ENCODE measurements at places on chromosomes 3 and 15.

- DNase-seq: no peak
Measured at GRCh38 chr3:124504332-124505059, 225.8 kb upstream of the UMPS start.

DNA sequence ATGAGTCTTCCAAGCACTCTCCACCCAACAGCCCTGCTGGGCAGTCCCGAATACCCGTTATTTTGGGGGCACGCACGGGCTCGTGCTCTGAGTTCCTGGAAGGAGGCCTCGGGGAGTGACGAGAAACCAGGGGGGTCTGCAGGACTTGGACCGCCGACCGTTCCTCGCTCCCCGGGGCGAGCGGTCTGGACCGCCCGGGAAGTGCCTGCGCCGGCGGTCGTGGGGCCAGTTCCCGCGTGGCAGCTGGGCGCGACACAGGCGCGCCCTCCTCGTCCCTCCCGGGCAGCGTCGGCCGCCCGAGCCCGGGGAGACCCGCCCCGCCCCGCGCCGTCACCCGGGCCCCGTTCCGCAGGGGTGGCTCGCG is 387 bp downstream of the GNB4 start:
- DNase-seq: no peak

GRCh38 chr3:149957361-149958125 is 13.2 kb downstream of the PFN2 start:
- no peak for DNase-seq

DNA sequence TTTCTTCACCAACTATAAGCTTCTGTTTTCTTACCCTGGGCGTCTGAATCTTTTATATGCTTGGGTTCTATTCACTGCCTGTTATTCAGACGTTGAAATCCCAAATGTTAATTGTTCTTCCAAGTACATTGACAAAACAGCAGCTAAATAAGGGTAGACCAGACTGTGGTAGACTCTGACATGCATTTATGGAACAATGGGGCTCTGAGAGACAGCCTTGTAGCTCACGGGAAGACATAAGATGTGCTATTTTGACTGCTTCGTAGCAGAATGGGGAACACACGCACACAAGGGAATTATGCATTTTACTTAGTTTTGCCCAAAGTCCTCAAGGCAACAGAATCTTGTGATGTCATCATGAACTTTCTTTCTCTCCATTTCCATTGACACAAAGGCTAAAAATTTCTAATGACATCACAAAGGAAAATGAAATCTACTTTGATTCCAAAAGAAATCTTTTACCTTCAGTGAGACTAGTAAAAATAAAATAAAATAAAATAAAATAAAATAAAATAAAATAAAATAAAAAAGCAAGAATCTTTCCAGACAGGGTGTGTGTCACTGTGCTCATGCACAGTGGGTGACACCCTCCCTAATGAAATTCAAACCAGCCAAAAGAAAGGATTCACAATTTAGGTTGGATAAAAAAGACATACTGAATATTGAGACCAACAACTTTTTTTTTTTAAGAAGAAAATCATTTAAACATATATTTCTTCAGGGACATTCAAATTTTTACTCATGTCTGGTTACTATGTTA is 346.6 kb downstream of the ZBTB20 start:
- no peak for DNase-seq

GRCh38 chr15:28112962-28113361 is 13.8 kb upstream of the OCA2 start:
- DNase-seq: no peak

DNA sequence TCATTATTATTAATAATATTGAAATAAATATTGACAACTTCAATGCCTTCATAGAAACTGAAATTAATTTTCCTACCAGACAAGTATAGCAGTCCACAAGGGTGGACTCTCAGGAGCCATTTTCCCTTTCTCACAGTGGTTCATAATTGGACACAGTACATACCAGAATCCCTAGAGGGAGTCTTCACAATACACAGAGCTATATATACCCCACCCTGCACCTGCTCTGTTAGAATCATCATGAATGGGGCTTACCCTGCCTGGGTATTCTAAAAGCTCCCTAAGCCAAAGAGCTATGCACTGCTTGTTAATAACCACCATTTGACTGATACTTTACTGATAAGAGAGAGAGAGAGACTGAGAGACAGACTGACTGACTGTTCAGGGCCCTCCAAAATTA is 134.9 kb downstream of the FEZF2 start:
- no peak for DNase-seq

GRCh38 chr3:197718891-197719290 is 17.8 kb downstream of the RUBCN start:
- no peak for DNase-seq

DNA sequence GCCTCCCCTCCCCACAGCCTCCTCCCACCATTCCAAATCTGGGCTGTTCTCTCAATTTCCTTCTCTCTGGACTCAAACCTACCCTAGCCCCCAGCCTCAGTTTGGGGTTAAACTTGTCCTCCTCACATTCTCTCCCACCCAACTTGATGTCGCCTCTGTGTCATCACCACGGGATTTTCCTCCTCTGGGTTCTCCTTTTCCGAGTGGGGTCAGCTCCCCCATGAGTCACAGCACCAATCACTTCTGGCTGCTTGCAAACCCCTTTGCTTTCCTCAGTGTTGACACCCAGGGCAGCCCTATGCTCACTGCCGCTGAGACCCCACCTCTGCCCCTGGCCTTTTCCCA is 451 bp downstream of the CCR5AS start:
- DNase-seq: no peak

DNA sequence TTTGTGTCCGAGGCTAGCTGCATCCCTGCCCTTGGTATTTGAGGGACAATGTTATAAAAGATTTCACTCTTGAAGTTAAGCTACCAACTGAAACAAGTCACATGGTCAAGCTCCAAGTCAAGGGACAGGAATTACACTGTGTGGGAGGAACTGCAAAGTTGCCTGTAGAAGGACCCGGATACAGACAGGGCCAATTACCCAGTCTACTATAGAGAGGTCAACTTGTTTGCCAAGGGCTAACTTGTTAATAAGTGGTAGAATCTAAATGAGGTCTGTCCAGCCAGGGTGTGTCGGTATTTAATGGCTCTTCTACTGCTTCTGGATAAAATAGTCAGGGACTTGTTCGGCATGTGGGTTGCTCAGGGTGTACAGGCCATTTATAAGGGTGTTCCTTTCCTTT is 55.7 kb downstream of the PTPRG start:
- DNase-seq: no peak

DNA sequence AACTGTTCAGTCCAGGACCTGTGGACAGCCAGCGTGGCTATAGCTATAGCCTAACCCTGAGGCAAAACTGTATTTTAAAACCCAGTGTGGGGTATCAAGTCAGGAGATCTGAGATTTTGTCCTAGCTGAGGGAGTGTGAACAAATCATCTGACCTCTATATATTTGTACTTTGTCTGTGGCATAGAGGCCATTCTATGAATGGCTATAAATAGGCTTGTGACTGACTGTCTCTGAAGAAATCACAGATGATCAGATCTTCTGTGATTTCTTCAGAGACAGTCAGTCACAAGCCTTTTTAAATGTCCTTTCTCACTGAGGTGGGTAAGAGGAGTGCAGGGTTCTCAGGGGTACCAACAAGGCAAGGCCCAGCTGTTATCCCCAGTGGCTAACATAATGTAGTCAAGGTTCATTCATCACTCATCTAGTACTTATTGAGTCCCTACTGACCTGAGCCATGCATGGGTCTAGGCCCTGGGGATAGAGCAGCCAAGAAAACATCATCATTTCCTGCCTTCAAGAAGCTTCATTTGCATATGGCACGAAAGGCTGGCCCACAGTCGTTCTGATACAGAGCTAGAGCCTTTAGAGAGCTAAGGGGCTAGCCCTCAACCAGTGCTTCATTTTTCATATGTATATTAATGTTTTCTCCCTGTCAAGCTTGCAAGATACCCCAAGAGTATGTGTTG is 53.3 kb downstream of the TIPARP start:
- no peak for DNase-seq

DNA sequence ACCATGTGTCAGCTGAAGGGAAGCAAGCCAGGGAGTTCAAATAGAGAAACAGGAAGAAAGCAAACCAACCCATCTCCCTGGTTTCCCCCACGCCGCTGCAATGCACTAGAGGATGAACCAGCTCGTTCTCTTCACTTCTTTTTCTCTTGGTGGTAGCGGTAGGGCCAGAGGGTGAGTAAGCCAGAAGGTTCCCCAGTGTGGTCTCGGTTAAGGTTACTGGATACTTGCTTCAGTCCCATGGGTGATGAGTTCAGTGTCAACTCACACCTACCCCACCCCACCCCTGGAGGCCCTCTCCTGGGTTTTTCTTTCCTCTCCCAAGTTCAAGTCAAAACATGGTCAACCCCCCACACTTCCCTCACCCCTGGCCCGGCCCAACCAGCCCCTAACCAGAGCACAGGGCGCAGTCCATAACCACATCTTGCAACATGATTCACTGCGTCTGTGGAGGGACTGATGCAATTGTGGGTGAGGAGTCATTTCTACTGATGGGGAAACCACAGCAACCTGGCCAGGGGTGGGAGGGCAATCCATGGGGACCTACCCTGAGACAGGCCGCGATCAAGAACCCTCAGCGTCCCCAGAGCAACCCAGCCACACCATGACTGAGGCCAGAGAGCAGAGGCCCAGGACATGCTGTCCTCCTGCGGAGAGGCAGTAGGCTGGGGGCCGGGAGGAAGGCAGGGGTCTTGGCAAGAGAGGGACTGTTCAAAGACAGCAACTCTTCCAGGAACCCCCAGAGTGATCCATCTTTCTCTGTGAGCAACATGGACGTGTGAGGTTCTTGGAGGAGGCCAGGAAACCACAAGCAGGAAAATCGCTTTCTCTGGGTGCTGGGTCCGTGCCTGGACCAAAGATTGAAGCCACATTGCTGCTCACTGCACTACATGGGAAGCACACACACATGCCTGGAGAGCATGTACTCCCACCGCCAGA is 276.6 kb downstream of the UACA start:
- DNase-seq: no peak

- no peak for DNase-seq
Measured at GRCh38 chr15:59892985-59893384, 111.1 kb upstream of the FOXB1 start.

GRCh38 chr3:51384055-51384725 is 901 bp upstream of the MANF start:
- no peak for DNase-seq

All from SK-N-MC (cell line).